ENCODE measurements at places on chromosomes 5 and 9.

DNA sequence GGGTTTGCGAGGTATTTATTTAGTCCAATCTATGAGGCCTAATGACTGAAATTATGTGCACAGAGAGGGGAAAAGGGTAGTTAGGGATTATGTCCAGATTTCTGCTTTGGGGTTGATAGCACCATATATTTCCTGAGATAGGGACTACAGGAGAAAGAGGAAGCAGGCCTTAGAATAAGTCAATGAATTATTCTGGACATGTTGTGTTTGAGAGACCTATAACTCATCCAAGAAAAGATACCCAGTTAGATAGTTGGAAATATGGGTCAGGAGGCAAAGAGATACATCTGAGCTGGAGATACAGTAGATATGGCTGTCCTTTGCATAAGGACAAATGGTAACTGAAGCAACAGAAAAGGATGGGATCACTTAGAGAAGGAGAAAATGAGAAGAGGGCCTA lies 53.1 kb downstream of the NR3C1 start:
- no peak for DNase-seq

DNA sequence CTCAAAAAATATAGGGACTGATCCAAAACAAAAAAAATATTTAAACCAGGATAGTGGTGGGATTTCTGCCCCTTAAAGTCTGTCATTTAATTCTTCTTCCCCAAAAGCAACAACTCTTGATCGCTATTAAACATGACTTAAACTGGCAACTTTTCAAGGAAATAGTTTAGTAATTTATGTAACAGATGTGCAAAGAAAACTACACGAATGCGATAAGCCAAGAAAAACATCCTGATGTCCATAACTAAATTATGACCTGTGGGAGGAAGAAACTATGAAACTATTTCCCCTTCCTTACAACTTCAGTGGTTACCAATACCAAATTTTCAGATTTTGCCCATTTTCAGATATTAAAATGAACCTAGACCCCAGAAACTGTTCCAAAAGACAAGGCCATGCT lies 31.5 kb downstream of the CLINT1 start:
- peak; percentile 40 for DNase-seq

DNA sequence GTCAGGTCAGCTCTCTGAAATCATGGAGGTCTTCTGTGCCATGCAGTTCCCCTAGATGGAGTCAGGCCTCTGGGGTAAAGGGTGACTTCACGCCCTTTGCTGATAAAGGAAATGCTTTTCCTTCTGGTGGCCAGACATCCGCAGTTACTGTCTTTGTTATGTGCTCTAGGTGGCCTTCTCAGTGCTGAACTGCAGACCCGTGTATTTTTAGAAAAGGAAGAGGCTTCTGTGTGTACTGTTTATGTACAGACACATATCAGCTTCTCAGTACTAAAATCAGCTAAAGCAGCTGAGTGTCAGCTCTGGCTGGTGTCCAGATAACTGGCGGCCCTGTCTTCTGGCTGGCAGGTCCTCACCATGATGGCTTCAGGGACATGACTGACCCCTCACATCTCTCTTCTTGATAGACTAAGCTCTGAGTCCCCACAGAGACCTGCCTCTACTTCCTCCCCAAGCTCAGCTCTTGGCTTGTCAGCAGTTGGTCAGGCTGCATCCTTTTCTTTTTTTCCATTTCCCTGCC lies 75.3 kb downstream of the ARHGAP26 start:
- DNase-seq = peak; percentile 33

- DNase-seq = no peak
Measured at GRCh38 chr9:2385746-2386145, 235.8 kb upstream of the VLDLR start.

DNA sequence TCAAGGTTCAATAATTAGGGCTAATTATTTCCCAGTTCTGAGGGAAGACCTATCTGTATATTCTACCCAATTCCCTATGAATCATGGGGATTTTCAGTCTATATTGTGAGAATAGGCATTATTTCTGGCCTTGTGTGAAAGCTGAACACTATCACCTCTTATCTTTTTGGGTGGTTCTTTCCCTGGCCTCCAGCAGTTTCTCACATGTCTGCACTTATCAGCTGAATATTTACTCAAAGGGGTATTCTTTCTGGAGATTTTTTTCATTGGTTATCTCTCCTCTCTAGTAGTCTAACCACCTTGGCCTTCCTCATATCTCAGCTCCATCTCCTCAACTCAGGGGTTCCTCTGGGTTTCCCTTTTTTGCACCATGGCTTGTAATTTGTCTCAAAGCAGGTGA lies 64.9 kb upstream of the LIFR start:
- no peak for DNase-seq

DNA sequence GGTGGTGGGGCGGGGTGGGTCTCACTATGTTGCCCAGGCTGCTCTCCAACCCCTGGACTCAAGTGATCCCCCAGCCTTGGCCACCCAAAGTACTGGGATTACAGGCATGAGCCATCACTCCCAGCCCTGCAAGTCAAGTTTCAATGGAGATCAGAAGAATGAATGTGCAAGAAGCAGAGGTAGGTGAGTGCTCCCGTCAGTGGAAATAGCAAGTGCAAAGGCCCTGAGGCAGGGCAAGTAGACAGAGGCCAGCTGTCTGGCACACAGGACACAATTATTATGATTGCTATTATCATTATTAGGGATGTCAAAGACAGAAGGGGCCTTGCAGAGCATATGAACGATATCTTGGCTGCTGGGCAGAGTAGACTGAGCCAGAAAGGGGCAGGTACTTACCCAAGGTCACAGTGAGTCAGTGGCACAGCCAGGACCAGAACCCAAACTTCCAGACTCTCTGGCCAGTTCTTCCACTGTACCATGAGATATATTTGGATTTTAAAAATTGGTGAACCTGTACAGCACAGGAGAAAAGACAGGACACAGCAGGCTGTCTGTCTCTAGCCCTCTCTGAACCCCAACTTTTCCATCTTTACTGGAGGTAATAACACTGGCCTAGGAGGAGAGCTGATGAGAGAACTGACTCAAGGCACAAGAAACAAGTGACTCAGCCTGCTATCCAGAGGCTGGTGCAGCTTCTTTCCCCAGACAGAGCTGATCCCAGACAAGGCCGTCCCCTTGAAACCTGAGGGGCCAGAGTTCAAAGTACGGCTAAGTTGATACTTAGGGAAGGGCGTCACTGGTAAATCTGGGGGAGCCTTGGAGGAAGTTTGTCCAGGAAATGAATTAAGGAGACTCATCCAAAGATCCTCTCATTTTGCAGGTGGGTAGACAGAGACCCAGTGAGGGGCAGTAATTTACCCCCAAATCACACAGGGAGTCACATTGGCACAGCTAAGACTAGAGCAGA lies 1.4 kb downstream of the HDHD3 start:
- no peak for DNase-seq

GRCh38 chr9:121818841-121819427 lies 167.5 kb downstream of the DAB2IP start:
- DNase-seq = no peak
